ENCODE measurements at places on chromosomes 3 and 15. TPM values are rescaled to one million over a fixed set of nuclear protein-coding genes. Genes with fewer than 3 reads are reported as not detected.

- no peaks in the 10 kb centered on the region for H3K36me3 ChIP-seq
- H3K27me3 ChIP-seq = no peaks in the 10 kb centered on the region
- no peaks in the 10 kb centered on the region for H3K4me1 ChIP-seq
Measured at GRCh38 chr15:83813682-83814081, 159.8 kb downstream of the ADAMTSL3 start.

Gene SGO1
- total RNA-seq = 4.2 TPM

DNA sequence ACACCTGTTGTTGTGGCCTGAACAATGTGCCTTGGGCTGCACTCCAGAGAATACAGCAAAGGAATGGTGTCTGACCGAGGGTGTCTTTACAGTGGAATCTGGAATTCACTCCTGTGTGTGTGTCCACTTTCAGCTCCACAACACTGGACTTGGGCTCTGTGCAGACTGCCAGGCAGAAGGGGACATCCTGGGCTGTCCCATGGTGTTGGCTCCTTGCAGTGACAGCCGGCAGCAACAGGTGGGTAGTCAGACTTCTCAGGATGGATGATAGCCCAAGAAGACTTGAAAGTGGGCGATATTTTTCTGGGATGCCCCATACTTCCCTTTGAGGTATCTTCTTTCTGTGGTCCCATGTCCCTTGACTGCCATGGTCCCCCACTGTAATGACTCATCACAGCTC, 45.0 kb downstream of the DPH3 start:
- no peak overlapping the region for H3K27ac ChIP-seq
- no peak for DNase-seq
- no peaks in the 10 kb centered on the region for H3K4me1 ChIP-seq
- H3K36me3 ChIP-seq = no peaks in the 10 kb centered on the region
- no peaks in the 10 kb centered on the region for H3K27me3 ChIP-seq
- H3K4me3 ChIP-seq = no peak overlapping the region

DNA sequence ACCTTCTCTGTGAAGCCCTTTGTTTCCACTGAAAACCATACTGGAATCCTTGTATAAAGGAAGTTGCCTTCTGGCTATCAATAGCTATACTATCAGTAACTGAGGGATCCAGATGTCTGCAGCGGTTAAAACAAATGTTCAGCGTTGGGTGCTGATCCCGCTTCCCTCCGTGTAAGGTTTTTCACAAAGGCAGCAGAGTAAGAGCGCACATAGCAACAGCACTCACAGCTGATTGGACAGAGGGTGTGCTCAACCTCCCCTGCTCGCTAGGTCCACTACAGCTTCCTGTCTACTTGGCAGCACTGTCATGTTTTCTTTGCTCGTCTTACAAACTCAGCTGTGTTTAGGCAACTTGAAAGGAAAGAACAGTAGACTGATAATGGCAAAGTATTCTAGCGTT, 27.3 kb downstream of the ATOSA start:
- no peaks in the 10 kb centered on the region for H3K27me3 ChIP-seq
- H3K4me1 ChIP-seq = no peaks in the 10 kb centered on the region
- H3K36me3 ChIP-seq = peaks cover 3% of the 10 kb centered on the region
- DNase-seq = peak; percentile 97

Gene RBPMS2
- 0.44 TPM for total RNA-seq
